ENCODE measurements at places on chromosomes 4 and X.

DNA sequence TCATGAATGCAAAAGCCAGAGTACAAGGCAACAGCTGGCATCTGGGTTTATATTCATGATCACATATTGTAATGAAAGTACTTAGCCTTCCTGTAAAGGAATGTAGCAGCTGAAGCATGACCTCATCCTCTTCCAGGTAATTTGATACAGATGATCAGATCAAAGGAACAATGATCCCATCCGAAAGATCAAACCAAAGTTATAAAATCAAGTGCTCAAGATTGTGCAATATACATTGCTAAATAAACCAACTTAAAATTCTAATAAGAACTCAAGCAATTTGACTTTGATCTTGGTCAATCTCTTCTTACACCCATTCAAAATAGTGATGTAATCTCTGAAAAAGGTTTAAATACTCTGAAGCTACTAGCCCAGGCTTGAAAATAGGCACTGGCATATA lies 113.1 kb upstream of the INPP4B start:
- no peak for DNase-seq

DNA sequence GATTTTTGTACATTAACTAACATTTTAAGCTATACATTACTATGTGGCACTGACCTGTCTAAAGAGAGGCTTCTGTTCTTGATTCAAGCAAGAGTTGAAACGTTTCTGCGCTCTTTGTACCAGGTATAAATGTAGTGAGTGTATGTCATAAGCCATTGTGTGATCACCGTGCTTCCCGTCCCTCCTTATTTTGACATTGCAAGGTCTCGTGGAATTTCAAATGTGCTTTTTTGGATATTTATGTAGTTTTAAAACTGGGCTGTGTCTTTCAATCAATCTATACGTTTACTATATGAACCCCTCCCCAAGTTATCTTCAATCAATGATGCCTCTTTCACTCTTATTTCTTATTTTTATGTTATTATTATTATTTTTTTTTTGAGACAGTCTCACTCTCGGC lies at the start of gene KLHL15:
KLHL15 (minus strand) TSS at position 101 of the 400 bp plus-strand sequence. CDS start 20,493 bp downstream, outside the sequence.
- DNase-seq: no peak

GRCh38 chr4:9988933-9989332 lies 32.4 kb downstream of the SLC2A9 start:
- no peak for DNase-seq

GRCh38 chrX:11261260-11261659 lies 32.0 kb upstream of the AMELX start:
- DNase-seq: no peak

GRCh38 chr4:31020363-31020762 lies 300.2 kb downstream of the PCDH7 start:
- no peak for DNase-seq

- no peak for DNase-seq
Observed at GRCh38 chrX:146934256-146934655, 119.7 kb upstream of the CXorf51A start.

GRCh38 chrX:2401590-2402360 lies 99.0 kb downstream of the DHRSX start:
- no peak for DNase-seq

GRCh38 chrX:19743386-19743785 lies 144.0 kb downstream of the SH3KBP1 start:
- no peak for DNase-seq

- DNase-seq: no peak
Observed at GRCh38 chr4:126057371-126057770, 742.6 kb downstream of the FAT4 start.

DNA sequence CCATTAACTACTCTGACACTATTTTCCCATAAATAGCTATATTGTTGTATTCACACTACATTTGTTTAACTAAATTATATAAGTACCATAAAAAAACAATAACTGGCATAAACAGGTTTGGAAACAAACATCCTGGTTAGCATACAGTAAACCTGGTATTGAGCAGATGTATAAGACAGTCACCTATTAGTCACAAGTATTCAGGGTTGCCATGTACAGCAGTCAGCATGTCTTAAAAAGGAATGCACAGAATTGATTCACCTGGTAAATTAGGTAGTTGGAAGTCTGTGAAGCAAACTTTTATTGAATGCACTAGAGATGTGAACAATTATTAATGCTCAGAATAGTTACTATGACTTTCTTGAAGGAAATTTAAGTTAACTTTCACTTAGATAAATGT lies 137.9 kb downstream of the FAM13A start:
- DNase-seq: no peak

- no peak for DNase-seq
Observed at GRCh38 chrX:71532078-71532752, 689 bp upstream of the OGT start.

GRCh38 chr4:87749883-87750282 lies 49.5 kb upstream of the IBSP start:
- no peak for DNase-seq

GRCh38 chrX:1076871-1077651 lies 135.4 kb downstream of the CRLF2 start:
- DNase-seq: no peak

DNA sequence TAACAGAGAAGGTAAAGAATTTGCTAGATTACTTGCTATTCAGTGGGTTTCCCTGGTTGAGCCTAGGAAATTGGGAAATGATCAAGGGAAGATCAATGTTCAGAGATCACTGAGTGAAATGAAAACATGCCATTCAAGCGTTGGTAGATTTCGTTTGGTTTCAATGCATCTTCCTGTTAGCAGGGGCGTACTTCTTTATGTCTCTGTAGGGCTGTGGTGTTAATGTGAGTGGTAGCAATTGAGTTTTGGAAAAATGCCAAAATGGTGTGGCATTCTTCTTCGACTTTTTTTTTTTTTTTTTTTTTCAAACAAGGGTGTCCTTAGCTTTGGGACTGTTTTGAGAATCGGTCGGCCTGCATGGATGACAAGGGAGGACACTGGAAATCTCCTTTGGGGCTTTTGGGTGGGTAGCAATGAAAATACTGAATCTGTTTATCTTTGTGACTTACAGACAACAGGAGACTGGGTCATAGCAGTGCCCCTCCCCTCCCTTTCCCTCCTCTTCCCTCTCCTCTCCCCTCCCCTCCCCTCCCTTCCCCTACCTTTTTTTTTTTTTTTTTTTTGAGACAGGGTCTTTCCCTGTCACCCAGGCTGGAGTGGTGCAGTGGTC lies 50.4 kb downstream of the SPRY1 start:
- no peak for DNase-seq

- DNase-seq: no peak
Observed at GRCh38 chrX:97787849-97788248, 904.1 kb downstream of the RPA4 start.

DNA sequence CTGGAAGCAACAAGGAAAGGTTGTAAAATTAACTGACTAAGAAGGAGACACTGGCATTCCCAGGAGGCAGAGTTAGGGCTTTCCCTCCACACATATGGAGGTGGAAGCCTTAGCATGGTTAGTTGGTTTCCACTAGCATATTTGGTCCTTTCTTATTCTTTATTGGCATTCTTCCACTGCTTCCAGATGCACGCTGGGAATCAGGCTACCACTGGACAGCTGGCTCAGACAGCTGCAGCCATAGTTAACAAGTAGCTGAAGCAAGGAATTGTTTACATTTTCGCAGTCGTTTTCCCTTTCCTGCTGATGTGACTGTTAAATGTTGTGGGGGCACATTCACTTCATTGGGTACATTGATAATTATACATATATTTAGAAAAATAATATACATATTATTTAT lies 169.2 kb downstream of the GRIA2 start:
- DNase-seq: no peak

DNA sequence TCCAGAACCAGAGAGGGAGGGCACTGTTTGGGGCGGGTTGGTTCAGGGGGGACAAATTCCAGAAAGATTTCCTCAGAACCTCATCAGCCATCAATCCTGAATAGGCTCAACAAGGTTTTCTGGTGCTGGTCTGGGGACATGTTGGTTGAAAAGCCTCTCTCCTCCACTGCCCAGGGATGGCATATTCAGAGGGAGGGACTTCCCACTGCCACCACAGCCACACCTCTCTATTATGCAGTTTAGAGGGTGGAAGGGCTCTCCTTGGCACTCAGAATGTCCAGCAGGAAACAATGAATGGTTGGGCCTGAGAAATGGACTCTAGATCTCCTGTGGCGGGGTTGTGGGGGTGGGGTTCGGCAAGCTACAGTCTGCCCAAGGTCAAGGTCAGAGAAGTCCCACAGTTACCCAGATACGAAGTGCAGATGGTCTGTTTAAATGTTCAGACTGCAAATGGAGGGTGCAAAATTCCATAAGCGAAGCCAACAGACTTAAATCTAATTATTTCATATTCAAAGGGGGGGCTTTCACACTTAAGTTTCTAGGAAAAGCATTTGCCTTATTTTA lies 70.7 kb downstream of the LEF1 start:
- no peak for DNase-seq

GRCh38 chrX:36986231-36986630 lies 21.9 kb upstream of the FAM47C start:
- no peak for DNase-seq

GRCh38 chrX:6961286-6962005 lies 186.1 kb upstream of the STS start:
- DNase-seq: no peak

GRCh38 chrX:47651043-47651905 lies 911 bp upstream of the ELK1 start:
- DNase-seq: no peak

- DNase-seq: no peak
Observed at GRCh38 chr4:127604949-127605709, 27.6 kb upstream of the INTU start.

DNA sequence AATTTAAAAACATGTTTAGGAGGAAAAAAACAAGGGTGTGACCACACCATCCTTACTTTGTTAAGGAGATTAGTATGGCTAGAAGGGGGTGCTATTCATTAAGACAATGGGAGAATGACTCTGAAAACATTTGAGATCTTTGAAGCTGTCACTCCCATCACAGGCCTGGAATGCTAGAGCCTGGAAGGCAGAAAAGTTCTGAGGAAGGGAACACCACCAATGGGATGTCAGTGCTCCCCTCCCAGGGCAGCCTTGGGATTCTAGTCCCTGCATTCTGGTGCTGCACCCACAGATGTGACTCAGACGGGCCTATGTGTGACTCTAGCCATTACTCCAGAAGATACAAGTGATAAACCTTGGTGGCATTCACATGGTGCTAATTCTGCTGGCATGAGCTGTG lies 162.2 kb upstream of the ANXA10 start:
- no peak for DNase-seq

- DNase-seq: no peak
Observed at GRCh38 chrX:133523081-133523487, 107.8 kb upstream of the GPC4 start.

- no peak for DNase-seq
Observed at GRCh38 chr4:104906276-104906675, 240.4 kb upstream of the TET2 start.

DNA sequence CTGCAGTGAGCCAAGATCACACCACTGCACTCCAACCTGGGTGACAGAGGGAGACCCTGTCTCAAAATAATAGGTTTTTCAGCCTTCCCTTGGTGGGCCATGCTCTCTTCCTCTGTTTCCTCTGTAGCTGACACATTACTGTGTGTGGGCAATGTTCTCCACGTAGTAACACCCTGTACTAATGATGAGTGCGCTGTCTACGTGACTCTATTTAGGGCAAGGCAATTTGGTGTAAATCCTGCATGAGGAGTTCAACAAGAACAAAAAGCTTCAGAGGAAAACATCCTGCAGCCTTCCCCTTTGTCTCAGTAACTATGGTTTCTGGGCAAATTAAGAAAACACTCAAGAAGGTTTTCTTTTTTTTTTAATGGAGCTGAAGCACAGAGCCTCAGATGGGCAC lies 24.4 kb upstream of the JAKMIP1 start:
- DNase-seq: no peak

GRCh38 chr4:99383833-99384392 lies 31.4 kb upstream of the ADH1C start:
- no peak for DNase-seq

DNA sequence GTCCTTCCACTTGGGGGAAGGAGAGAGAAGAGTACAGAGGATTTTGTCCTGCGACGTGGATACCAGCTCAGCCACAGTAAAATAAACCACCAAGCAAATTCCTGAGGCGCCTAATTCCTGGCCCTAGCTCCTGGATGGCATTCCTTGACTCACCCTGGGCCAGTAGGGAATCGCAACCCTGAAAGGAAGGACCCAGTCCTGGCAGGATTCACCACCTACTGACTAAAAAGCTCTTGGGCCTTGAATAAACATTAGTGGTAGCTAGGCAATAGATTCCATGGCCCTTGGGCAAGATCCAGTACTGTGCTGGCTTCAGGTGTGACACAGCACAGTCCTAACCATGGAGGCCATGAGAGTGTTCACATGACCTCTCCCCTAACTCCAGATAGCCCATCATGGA lies 45.6 kb downstream of the GABRA3 start:
- no peak for DNase-seq

- no peak for DNase-seq
Observed at GRCh38 chr4:157806184-157806583, 366.6 kb downstream of the GASK1B start.

- DNase-seq: no peak
Observed at GRCh38 chrX:1336948-1337779, 579 bp downstream of the IL3RA start.

DNA sequence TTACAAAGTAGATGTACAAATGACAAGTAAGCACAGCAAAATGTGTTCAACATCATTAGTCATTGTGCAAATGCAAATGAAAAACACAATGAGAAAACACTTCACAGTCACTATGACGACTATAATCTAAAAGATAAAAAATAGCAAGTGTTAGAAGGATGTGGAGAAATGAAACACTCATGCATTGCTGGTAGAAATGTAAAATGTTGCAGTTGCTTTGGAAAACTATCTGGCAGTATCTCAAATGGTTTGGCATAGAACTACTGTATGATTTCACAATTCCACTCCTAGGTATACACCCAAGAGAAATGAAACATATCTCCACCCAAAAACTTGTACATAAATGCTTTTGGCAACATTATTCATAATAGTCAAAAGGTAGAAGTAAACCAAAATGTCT lies 459.7 kb upstream of the TRAM1L1 start:
- no peak for DNase-seq

GRCh38 chr4:155899891-155900290 lies 3.6 kb upstream of the TDO2 start:
- no peak for DNase-seq

DNA sequence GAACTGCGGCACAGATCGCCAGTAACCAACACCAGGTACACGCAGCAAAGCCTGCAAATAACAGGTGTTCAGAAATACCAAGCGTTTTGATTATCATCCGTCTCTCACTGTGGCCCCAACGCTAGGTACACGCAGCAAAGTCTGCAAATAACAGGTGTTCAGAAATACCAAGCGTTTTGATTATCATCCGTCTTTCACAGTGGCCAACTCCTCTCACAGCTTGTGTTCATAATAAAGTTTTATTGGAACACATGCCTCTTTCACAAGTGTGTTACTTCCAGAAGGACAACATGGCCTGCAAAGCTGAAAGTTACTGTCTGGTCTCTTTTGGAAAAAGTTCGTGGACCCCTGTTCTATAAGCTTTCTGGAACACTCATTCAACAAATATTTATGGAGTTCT lies 153.1 kb downstream of the AFAP1 start:
- no peak for DNase-seq

DNA sequence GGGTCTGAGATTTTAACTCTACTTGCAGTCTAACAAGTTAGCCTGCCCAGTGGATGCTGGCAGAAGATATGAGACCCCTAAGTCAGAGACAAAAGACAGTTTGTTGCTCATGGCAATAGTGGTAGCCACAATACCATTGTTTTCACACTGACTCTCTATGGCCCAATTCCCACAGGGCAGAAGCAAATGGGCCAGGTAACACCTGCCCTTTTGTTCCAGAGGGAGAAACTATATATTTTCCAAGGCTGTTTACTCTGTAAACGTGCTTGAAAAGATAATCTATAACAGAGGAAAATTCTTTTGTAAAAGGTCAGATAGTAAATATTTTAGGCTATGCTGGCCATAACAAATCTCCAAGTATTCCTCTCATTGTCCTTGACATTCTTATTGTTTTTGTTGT lies 57.2 kb upstream of the NPNT start:
- no peak for DNase-seq
